RCC 7860 (cell line): ENCODE measurements at places on chromosomes 4 and X.
A peak's percentile ranks its signal among the peaks of the same experiment; 100 is the strongest.

DNA sequence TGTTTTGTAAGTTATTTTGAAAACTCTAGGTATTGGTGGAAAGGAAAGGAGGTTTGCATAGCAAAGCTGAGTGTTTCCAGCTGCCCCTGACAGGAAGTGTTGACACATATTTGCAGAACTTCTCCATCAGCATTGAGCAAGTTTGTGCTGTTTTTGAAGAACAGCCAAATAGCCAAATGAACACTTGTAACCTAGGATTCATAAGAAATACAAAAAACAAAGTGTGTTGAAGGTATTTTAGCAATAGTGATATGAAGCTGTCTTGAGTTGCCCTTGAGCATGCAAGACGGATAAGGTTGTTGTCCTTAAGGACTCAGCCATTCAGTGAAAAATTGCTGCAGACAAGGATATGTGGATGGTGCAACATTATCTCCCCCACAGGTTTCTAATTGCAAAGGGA lies 68.3 kb upstream of the PGM2 start:
- DNase-seq = no peak

GRCh38 chr4:115213716-115214115 lies 100.3 kb upstream of the NDST4 start:
- no peak for DNase-seq

DNA sequence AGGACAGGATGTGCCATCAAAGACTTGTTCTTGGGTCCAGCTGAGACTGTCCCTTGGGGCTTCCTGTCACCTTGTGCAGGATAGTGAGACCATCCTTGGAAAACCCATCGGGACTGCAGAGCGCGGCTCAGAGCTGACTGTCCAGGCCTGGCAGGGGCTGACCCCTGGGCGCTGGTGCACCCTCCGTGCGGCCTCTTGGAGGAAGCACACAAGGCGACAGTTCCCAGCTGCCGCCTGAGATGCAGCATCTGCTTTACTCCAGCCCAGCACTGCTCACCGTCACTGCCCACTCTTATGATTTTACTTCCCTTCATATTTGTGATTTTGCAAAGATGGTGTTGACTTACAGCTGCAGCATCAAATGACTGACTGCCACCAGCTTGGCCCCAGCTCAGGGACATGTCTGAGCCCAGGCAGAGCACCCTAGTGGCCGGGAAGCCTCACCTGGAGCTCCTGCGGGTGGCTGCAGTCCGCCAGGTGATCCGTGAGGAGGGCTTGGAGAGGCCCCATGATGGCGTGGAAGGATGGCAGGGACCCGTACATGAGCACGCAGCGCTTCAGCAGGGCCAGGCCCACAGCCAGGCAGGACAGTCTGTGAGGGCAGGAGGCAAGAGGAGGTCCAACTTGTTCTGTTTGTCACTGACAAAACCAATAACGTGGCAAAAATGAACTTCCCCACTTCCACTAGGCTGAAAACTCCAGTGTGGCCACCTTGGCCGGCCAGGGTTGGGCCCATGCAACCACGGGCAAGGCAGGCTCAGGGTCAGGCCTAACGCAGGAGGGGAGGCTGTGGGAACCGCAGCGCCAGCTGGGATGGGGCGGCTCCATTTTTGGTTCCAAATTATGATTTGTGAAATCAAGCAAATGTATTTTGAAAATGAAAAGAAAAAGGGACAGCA lies 21.8 kb downstream of the NOP14 start:
- no peak for DNase-seq

- DNase-seq = no peak
Observed at GRCh38 chrX:44106864-44107263, 133.7 kb upstream of the NDP start.

GRCh38 chr4:108902769-108903168 lies 139.9 kb upstream of the ETNPPL start:
- DNase-seq = no peak

DNA sequence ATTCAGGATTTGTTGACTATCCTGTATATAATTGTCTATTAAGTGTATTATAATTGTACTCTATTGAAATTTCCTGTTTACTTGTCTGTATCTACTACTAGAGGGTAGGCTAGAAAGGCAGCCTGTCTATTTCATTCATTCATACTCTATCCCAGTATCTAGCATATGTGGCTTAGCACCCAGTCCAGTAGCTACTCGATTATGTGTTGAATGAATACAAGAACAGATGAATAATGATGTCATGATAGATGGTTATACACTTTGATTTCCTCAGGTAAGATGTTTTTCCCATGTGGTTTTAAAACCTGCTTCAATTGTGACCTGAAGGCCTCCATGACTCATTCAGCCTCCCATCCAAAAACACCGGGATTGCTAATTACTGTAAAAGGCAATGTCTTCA lies 68.0 kb downstream of the IL21 start:
- no peak for DNase-seq

DNA sequence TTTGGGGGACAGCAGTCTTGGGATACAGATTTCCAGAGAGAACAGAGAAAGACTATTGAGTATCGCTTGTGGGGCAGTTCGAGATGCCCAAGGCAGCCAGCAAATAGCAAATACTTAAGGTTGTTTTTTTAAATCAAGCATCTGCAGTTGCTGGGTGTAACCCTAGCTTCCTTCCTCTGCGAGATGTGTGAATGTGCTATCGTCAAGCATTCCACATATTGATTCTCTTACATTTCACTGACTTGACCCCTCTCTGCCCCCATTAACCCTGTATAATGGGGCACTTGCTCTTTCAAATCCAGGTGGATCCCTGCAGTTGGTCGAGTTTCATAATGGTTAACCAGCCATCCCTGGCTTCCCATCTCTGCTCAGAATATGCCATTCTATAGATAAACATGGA lies 23.5 kb downstream of the KCNE5 start:
- no peak for DNase-seq

GRCh38 chrX:2589186-2590020 lies 88.6 kb upstream of the DHRSX start:
- DNase-seq = no peak

DNA sequence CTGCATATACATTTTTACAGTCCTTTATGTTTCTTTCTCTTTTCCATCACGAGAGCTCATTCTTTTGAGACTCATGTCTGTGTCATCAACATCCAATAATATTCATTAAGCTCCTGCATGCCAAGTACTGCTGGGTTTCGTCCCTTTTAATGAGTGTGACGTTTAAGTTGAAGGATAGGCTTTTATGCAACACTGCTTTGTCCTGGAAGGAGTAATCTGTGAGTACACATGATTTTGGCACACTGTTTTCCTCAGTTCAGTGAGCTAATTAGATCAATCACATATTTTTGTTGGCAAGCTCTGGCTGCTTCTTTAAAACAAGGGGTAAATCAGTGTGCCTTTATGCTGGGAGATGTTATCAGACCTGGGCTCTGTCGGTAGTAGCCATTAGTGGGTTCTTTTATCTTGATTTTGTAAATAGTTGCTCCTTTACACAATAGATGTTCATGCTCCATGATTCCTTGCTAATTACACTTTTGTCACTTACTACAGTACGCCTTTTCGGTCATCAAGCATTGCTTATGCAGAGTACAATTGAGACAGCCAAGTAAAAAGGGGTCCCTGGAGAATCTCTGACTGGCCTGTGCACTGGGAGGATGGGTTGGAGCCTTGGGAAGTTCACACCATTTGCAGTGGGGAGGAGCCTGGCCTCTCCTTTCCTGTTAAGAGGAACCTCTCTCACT lies 132.6 kb downstream of the FHIP1A start:
- DNase-seq = peak; percentile 10

DNA sequence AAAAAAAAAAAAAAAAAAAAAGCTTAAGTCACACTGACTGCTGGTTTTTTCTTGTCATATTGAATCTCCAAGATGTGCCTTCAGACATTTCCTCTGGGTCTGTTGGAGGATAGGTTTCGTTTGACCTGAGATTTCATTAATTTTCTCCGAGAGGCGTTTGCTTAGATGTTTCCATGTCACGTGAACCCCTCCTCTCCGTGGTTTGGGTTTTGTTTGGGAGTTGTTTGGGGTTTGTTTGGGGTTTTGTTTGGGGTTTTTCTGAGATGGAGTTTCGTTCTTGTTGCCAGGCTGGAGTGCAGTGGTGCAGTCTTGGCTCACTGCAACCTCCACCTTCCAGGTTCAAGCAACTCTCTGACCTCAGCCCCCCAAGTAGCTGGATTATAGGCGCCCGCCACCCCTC lies 40.8 kb upstream of the DHRSX start:
- DNase-seq = no peak

- no peak for DNase-seq
Observed at GRCh38 chr4:75745161-75745560, 20.8 kb downstream of the USO1 start.

DNA sequence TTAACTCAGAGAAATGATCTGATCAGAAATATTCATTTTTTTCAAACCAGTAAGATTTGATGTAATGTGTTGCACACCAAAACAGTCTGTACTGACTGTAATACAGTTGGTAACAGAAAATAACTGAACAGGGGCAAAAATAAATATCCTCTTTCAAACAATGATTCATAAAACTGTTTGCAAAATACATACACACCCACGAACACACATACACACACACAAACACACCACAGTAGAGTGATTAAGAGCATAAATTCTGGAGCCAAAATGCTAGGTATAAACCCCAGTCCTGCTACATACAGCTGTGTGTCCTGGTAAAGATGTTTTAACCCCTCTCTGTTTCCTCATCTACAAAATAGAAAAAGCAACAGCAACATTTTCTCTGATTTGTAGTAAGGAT lies 376.6 kb downstream of the PDGFC start:
- no peak for DNase-seq

DNA sequence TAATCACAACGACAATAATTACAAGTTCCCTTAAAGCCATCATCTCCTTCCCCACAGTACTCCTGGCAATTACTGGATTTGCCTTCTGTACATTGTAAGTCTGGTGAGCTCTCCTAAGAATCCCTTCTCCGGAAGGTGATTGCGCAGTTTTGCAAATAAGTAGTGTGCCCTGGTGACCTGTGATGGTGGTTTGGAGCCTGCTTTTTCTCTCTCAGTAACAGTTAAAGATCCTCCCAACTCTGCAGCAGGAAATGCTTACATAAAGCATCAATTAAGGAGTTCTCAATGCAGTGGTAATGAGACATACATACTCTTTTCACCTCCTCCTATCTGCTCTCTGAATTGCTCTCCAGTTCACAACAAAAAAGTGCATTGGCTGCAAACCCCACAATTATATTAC lies 159.7 kb downstream of the SH2D1A start:
- DNase-seq = no peak
